Stimulated activated naive CD8-positive, alpha-beta T cell treated with anti-CD3 and anti-CD28 coated beads, Interleukin-15, Interleukin-2, amounts not matched to agents 100 U/mL and 50 U/mL, for 24 hours (primary cell): ENCODE measurements at places on chromosomes 2 and 18.

DNA sequence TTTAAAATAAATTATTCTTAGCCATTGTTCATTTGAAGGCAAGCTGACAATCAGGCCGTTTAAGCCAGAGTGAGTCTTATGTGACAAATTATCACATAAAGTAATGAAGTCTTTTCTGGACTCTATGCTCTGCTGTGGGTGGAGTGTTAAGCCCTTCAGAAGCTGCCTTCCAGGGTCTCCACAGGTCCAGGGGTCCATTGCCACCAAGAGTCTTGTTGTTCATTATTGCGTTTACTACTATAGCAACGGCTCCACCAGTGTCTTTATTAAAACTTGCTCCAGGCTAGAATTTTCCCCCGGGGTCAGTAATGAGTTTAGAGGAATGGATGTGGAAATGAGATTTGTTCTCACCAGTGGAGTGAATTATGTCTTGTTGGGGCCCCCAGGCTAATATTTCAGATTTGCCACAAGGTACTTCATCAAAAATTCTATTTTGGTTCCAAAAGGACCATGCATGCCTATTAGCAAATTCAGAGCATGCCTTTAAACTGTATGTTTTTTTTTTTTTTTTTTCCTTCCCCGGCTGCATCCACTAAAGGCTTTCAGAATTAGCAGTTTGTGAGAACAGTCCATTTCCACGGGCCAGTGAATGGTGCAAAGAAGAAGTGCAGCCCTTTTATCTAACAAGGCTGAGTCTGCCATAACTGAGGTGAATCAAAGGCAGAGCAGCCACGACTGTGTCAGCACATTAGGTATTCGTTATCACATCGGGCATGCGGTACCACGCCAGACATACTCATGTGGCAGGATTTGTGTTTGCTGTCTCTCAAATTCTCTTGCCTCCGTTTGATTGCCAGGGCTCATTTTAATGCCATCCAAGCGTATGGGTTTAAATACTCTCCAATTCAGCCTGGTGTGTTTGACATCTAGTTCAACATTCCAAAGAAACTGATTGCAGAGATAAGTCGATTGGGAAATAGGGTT, 26.2 kb upstream of the LRRTM1 start:
- no peak for DNase-seq

DNA sequence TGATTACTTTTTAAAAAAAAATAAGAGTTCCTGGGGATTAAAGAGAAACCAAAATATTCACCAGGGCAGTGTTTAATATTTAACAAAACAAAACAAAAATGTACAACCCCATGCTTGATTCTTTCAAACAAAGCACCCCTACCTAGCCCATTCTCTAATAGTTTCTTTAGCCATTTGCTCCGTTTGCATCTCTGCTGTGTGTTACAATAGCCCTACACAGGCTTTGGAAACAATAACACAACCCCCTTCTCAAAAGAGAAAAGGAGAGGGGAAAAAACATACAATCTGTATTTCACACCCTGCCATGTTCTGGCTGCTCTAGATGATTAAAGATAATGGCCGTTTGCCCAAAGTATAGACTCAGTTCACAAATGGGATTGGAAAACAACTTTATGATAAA, 302.9 kb downstream of the CPS1 start:
- DNase-seq = no peak

DNA sequence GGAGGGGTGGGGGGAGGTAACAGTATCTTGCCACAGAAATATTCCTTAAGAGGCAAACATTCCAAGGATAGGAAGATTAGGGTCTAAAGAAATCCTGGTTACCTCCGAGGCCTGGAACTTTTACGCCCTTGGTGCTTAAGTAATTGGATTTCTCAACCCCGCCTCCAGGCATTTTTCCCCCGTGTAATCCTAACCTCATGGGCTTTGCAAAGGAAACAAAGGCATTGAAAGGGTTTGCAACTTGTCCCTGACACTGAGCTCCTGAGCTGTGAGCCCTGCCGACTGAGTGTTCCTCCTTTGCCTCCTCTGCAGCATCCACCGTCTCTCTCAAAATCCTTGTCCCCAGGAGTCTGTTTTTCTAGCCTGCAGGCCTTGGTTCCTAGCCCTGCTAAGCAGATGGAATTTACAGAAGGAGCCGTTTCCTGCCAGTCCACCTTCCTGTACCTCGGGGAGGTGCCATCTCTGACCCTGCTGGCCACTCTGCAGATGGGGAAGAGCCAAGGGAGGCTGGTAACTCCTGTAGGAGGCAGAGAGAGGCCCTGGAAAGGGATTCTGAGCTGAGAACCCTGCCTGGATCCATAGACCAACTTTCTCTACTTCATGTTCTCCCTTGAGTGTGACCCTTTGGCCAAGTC, 24.2 kb downstream of the TET3 start:
- DNase-seq = no peak

DNA sequence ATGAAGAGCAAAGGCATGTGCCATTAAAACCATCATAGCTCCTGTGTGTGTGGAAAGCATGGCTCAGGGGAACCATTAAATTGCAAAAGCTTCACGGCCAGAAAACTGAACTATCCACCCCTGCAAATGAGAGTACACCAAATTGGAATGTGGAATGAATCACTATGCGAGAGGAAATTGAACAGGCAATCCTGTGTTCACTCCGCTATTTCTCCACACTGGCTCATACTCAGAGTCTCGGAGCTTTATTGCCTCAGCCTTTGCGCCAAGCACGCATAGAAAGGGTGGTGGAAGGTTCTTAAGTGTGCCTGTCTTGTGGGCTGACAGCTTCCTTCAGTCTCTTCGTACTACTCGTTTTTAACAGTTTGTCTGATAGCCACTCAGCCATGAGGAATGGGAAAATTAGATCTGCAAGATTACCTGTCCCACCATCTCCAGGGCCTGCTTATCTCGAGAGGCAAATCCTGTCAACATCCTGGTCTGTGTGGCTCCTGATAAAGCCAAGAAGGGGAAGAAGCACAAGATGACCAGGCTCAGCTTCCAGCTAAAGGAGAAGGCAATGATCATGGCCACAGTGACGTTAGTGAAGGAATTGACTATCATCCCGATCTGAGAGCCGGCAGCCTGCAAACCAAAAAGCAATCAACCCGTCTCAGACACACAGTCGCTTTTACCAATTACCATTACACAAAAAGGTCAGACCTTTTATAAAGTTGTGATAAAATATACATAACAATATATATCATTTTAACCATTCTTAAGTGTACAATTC, 34.9 kb downstream of the G6PC2 start:
- no peak for DNase-seq

- DNase-seq = no peak
Measured at GRCh38 chr2:239054921-239055320, 207.0 kb downstream of the TWIST2 start.

- DNase-seq = no peak
Measured at GRCh38 chr18:12742453-12742852, 39.6 kb downstream of the PSMG2 start.

DNA sequence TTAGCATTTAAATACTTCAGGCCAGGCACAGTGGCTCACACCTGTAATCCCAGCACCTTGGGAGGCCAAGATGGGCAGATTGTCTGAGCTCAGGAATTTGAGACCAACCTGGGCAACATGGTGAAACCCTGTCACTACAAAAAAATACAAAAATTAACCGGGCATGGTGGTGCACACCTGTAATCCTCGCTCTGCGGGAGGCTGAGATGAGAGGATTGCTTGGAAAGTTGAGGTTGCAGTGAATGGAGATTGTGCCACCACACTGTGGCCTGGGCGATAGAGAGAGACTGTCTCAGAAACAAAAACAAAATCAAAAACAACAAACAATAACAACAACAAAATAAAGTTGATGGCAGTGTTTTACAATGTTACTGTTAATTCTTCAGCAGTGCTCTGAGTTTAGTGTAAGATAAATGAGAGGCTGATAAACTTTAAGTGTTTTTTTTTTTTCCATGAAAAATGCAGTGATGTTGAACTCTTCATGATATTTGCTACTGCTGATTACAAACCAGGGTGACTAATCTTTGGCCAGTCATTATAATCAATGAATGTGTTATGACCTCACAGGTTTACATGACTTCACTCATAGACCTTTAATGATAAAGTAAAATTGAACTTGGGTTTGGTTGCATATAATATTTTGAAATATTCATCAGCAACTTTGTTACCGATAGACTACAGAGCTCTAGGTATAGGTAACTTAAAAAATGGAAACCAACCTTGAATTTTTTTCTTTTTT, 2.5 kb downstream of the ITGAV start:
- DNase-seq = no peak

DNA sequence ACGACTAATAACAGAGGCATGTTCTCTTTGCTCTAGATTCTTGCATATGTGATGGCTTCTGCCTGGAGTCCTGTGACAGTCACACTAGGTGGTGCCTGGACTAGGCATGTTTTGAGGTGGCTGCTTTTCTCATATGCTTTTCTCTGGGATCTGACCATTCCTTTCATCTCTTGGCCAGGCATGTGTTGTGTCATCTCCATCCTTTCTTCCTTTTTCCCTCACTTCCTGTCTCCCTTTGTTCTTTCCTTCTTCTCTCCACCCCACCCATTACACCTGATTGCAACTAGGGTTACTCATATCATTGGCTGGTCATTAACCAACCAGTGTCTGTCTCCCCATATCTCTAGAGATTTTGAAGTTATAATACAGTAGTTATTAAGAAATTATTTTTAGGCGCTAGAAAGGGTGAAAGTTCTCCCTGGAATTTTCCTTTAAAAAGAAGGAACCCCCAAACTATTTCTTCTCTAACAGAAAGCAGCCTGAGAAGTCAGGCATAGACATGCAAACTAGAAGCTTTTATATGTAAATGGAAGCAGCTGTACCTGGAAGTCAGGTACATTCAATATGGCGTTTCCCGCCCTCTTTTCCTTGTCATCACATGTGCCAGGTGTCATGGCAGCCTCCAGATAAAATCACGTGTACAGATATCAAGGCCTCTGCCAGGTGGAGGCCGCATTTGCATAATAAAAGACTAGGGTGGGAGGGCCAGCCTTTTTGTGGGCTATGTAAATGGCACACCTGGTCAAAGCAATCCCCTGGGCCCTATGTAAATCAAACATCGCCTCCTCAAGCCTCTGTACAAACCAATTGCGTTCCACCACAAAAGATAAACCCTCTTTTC, 220.4 kb upstream of the MEX3C start:
- DNase-seq = no peak

GRCh38 chr18:62659698-62660097, 55.6 kb upstream of the PHLPP1 start:
- no peak for DNase-seq

DNA sequence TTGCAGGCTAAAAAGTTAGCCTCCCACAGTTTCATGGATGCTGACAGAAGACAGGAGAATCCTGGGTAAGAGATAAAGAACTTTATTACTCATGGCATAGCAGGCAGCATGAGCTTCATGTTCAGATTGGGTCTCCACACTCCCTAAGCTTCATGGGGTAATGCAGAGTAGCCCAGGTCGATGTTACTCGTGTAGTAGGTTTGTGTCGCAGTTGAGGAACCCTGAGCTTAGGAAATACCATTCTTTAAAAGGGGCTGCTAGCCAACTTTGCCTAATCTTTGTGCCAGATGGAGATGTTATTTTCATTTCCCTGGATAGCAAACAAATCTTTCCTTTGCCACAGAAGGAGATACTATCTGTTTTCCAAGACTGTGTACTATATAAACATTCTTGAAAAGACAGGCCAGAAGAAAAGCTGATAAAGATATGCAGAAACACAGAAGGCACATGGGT, 117.6 kb downstream of the LTBP1 start:
- no peak for DNase-seq

DNA sequence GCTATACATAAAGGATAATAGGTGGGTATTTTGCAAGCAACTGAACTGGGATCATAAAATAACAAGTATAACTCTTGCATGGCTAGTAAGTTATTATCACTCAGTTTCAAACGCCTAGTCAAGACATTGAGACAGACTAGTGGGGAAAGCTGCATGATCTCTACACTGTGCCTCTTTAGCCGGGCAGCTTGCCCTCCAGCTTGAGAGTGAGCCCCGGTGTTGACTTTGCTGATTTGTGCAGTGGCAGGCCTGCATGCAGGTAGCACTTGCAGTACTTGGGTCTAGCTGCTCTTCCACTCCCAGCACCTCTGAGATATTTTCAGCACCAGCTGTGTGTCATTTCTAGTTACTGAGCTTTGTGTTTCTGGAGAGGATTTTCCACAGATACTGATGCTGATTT, 118.8 kb upstream of the DAPL1 start:
- DNase-seq = no peak

- DNase-seq = no peak
Measured at GRCh38 chr2:33342705-33343104, 133.7 kb upstream of the RASGRP3 start.

GRCh38 chr18:62506495-62507143, 16.2 kb upstream of the ZCCHC2 start:
- no peak for DNase-seq

DNA sequence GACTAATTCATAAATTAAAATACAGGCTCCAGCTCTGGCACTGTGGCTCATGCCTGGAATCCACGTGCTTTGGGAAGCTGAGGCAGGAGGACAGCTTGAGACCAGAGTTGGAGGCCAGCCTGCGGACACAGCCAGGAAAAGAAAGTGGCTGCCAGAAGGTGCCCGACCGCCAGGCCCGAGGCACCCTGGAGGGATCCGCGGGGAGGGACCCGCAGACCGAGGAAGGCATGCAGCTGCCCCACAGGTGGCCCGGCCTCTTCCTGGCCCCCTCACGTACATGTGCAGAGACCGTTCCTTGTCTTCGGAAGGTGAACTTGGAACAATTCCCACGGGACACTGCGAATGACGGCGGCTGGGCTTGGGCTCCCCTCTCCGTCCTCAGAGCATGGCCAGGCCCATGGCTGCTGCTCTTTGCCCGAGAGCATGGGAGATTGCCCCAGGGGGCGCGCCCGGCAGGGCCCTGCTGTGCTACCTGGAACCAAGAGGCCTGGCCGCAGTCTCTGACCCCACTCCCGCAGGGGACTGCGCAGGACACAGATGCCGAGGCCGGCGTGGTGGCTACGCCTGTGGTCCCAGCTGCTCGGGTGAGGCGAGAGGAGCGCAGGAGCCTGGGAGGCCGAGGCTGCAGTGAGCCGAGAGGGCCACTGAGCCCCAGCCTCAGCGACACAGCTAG, 55.6 kb upstream of the IMP4 start:
- DNase-seq = no peak

DNA sequence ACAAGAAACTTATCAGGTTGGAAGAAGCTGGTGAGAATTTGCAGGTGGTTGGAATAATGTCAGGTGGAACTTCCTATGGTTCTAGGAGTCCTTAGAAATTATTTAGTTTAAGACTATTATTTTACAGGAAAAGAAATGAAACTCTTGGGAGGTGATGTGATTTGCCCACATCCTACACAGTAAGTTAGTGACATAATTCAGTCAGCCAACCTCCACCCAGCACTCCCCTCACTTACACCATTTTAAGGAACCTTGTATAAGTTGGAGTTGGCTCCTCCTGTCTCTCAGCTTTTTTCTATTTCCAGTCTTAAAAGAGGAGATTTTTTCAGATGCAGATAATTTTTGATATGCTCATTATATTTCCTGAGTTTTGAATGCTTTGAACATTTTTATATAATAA, 86.4 kb downstream of the SKA1 start:
- DNase-seq = no peak

DNA sequence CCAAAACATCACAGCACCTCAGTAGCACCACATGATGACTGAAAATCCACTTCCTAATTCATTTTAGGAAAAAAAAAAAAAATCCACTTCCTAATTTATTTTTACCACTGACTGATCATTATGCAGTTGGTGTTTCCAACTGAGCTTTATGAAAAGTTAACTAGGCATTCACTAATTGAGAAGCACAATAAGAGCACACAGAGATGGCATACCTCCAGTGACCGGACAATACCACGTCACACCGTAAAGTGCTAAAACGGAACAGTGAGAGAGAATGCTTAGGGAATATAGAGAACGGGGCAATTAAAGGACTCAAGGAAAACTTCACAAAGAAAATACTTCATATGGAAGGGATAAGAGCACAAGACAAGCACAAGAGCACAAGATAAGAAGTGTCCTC, 212.5 kb downstream of the NBAS start:
- no peak for DNase-seq
